WTC11 (cell line): ENCODE measurements at places on chromosomes 16 and 17.

GRCh38 chr17:22435231-22435974, 743.1 kb downstream of the KCNJ18 start:
- DNase-seq = no peak

DNA sequence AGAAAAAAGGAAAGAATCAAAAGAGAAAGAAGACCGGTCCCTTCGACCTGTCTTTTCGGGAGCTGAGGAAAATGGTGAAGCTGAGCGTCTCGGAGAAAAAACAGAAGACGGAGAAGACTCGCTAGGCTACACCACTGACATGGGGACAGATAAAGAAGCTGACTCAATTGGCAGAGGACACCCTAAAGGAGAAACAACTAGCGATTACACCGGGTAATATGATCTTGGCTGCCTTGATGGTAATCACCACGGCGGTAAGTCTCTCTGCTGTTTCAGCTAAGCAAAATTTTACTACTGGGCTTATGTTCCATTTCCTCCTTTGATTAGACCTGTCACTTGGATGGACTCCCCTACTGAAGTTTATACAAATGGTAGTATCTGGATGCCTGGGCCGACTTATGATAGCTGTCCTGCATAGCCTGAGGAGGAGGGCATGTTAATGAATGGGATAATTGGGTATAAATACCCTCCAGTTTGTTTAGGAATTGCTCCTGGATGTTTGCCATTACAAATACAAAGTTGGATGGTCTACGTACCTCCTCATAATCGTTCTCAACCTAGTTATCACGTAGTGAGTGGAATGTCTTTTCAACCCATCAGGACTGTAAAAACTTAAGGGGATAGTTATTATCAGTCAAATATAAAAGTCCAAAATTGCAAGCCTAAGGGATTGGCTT, 24.1 kb downstream of the ALOX15B start:
- DNase-seq = no peak

- no peak for DNase-seq
Observed at GRCh38 chr17:48375356-48375755, 54.7 kb downstream of the SKAP1 start.

DNA sequence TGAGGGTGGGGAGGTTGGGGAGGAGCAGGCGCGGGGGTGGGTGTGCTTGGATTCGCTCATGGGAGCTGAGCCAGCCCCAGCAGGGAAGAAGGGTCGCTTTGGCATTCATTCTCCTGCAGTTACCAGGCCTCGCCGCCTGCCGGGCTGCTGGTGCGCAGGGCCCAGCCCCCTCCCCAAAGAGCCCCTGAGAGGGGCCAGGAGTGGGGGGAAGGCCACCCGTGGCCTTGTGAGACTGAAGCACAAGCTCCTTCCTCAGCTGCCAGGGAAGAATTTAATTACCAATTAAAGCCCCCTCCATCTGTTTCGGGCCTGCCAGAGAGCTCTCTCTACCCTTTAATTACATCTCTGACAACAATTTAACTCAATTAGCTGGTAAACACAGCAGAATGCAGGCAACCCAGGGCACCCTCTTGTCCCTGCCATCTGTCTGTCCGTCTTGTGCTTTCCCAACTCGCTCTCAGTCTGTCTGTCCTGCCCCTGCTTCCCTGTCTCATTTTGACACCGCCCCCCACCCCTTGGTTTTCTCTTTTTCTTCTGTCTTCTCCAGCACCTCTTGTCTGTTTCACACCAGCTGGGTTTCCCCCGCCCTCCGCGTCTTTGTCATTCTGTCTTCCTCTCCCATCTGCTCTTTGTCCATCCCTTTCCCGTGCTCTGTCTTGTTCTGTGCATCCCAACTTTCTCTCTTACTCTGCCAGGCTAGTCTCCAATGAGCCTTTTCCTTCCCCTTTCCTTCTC, 32.7 kb downstream of the CDK5RAP3 start:
- peak; percentile 50 for DNase-seq

GRCh38 chr17:10797476-10798328, 6.2 kb downstream of the TMEM238L start:
- DNase-seq = no peak

GRCh38 chr16:47847220-47847970, 308.4 kb downstream of the ABCC12 start:
- DNase-seq = no peak

GRCh38 chr16:53804467-53804866, 100.5 kb downstream of the FTO start:
- no peak for DNase-seq

DNA sequence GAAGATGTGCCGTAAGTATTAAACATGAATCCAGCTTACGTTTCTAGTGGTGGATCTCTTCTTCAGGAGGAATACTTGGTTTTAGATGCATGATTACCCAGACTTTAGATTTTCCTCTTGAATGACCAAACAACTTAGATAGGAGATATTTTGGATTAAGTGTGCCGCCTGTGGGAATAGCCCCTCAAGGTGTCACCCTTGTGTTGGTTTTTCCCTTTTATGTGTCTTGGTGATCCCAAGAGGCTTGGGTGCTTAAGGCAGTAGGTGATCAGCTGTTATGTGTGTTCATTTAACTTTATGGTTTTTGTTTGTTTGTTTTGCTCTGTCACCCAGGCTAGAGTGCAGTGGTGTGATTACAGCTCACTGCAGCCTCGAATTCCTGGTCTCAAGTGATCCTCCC, 115.1 kb downstream of the PPM1E start:
- no peak for DNase-seq

DNA sequence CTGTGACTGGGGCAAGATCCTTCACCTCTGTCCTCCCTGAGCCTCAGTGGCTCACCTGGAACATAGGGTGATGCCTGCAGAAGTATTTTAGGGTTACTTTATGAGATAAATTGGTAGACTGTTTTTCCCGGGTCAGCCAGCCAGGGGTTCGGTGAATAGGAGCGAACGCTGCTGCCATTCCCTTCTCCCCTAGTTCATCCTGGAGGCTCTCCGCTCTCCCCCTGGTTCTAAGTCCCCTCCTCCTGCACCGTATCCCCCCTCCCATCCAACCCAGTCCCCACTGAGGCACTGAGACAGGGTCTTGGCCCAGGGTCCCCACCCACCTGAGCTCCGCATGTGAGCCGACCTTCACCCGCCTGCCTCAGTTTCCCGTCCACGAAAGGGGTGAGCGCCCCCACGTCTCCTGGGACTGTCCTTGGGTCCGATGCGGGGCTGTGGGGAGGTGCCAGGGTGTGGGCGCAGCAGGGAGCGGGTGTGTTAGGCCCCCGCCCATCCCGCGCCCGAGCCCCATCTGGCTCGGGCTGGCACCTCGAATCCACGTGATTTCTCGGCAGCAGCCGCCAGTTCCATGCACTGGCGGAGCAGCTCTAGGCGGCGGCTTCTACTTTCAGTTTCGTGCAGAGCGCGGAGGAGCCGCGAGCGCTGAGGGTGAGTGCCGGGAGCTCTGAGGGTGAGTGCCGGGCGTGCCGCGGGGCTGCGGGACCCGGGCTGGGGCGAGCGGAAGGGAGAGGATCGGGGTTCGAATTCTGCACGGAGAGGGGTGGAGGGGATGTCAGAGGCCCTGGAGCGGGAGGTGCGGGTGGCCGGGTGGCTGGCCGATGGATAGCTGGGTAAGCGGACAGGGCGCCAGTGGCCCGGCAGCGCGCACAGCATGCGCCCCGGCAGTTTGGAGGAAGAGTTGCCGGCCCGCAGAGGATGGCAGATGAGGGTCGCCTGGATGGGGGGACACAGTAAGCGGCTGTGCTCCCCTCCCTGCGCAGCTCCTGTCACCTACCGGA, at the start of gene NLRC5:
TSS of gene NLRC5 (plus strand) at position 610 of the 998 bp plus-strand sequence. CDS start 31,156 bp downstream, outside the sequence.
- DNase-seq = peak; percentile 68

DNA sequence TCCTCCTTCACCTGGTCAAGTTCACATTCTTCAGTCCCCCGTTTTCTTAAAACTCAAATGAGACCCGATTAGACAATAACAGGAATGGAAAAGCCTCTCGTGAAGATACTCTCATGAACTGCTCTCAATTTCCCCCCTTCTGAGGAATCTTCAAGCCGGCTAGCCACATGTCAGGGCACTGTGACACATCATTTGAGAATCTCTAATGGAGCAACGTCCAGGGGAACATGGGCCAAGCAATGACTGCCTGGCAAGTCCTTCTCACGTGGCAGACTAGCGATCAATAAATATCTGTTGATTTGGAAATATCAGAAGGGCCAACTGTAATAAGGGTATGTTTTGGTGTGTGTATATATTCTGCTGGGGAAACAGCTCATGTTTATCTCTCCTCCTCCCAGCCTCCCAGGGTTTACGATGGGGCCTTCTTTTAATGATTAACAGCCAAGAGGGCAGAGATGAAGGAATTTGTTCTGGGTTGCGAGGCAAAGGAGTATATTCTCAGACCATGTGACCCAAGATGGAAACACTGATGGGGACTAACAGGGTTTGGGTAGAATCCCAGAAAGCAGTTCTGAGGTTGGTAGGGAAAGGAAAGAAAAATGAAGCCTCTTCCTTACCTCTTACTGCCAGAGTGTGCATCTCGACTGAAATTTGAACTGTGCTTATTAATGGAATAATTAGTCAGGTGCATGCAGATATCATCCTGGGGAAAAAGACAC, 21.4 kb downstream of the TTLL6 start:
- DNase-seq = no peak

- no peak for DNase-seq
Observed at GRCh38 chr17:14225254-14225980, 11.2 kb downstream of the CDRT15 start.

DNA sequence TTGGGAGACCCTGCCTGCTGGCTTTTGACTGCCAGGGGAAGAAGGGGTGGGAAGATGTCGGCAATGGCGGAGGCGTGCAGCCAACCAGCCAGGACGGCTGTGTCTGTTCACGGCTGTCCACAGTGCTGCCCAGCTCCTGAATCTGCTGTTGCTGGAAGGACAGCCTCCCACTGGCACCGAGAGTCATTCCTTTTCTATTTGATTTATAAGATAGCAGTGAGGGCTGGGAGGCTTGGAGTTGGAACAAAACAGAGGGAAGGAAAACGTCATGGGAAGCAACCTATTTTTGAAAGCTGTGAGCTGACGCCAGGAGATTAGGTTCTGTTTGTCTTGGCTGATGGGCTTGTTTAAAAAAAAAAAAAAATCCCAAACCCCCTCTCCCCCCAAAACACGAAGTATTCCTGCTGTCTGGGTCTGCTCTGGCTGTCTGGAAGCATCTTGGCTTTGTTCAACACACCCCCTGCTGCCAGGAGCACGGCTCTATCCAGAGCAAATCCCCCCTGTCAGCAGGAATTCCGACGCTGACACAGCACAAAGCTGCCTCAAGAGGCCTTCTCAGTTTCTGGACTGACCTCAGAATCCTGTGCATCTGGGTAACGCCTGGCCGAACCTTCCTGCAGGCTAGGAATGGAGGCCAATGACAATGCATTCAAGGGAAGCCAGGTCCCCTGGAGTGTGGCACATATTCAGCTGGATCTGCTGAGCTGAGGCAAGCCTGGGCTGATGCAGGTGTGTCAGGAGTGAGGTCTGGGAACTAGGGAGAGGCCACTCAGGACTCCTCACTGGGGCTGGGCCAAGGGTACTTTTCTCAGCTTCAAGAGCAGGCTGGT, 41.0 kb upstream of the SREBF1 start:
- peak; percentile 52 for DNase-seq

GRCh38 chr16:56860226-56861020, 4.6 kb upstream of the SLC12A3 start:
- no peak for DNase-seq

GRCh38 chr16:68090533-68090932, 5.4 kb downstream of the NFATC3 start:
- DNase-seq = no peak

- no peak for DNase-seq
Observed at GRCh38 chr17:82118168-82118814, 20.3 kb upstream of the FASN start.

DNA sequence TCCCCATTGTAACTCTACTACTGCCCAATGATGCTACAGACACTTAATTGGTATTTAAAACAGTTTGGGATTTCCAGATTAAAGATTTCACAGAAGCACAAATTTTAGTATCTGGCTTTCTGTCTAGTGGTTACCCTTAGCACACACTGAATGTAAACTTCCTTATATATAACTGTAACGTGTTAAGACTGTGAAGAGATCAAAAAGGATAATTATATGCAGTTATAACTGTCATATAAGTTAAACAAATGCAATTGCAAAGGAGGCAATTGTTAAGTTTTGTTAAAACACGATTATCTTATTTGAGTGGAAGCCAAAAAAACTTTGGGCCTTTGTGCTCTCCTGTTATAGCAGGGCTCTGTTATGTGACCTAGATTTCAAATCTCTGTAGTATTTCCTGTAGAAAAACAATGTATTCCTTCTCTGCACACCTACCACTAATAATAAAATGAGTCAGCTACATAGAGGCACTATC, 147.9 kb downstream of the STXBP4 start:
- no peak for DNase-seq

DNA sequence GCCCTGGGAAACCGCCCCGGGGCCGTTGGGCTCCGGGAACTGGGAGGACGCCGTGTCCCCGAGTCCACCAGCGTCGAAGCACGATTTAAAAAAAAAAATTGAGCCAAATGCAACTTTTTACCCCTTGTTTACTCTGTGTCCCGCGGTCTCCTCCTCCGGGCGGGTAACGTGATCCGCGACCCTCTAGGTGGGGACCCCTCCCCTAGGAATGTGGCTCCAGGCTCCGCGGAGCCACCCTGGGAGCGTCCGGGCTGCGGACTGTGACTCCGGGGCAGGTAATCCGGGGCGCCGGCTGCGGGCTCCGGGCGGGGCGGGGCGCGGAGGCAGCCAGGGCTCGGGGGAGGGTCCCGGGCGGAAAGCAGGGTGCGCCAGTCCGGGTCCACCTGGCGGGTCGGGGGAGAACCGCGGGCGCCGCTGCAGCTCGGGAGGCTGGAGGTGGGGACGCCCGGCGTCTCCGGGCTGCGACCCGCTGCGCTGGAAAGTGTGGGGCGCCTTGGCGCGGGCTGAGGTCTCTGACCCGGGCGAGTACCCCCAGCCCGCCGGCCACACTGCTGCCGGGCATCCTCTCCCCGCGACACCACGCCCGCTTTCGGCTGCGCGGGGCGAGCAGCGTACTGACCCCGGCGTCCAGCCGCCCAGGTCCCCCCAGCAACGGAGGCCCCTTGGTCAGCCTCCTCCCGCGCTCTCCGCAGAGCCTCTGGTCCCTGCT, 852 bp upstream of the HELZ start:
- peak; percentile 86 for DNase-seq

DNA sequence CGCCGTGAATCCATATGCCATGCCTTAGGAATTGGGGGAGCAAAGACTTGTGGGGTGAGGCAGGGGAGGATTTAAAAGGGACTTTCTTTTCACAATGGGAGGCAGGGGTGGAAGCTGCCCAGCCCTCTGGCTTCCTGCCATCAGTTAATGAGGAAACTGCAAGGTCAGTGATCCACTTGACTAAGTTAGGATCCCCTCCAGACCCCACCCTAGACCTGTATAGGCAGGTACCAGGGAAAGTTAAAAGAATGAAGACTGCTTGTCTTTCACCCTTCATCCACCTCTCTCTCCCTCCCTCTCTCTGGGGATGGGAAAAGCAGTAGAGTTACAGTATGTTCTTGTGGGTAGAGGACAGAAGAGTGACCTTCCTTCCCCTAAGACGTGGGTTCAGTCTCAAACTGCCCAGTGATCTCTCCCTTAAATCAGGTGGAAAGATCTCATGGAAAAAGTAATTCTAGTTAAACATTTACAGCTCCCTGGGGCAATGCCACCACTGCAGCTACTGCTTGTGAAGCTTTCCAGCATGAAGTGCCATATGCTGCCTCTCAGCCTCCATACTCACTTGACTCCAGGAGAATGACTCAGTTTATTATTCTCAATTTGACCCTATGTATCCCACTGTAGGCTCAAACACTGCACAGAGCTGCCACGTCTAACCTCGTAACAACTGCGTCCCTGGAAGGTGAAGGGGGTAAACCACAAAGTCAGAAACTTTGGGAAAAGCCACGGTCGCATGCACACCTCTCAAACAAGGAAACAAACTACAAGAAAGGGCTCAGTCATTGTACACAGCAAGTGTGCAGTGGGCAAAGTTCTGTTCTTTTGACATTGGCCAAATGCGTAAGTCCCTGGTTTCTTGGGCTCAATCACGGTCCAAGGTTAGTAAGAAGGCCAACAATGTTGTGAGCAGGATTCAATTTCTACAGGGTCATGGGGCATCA, 1.2 kb downstream of the COA3 start:
- DNase-seq = no peak
